ENCODE measurements at places on chromosomes 3 and 15.

GRCh38 chr3:52388933-52389332 is 56.0 kb downstream of the SEMA3G start:
- DNase-seq, result peak; percentile 12

- DNase-seq, result no peak
Measured at GRCh38 chr3:88267-88666, 108.3 kb upstream of the CHL1 start.

GRCh38 chr3:42229942-42230688 is 35.9 kb downstream of the CCK start:
- peak; percentile 60 for DNase-seq

DNA sequence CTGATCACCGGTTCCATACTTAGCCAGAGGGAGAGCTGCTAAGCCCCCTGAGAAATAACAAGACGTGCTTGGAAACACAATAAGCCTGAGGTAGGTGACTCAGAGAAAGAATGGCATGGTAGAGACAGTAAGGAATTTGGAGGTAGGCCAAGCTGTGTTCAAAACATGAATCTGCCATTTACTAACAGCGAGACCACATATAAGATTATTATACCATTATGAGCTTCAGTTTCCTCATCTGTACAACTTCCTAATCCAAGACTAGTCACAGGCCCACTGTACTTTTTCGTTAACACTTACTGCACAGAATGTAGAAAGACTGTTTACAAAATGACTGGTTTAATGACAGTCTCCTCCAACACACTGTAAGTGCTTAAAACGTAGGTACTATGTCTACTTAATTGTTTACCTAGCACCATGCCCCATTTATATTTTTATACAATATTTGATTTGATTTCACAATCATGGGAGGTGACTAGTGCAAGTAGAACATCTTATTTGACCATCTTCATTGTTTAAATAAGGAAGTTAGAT is 25.7 kb downstream of the ATOSA start:
- DNase-seq, result no peak

- DNase-seq, result peak; percentile 77
Measured at GRCh38 chr3:172341482-172342059, 106.7 kb downstream of the GHSR start.

DNA sequence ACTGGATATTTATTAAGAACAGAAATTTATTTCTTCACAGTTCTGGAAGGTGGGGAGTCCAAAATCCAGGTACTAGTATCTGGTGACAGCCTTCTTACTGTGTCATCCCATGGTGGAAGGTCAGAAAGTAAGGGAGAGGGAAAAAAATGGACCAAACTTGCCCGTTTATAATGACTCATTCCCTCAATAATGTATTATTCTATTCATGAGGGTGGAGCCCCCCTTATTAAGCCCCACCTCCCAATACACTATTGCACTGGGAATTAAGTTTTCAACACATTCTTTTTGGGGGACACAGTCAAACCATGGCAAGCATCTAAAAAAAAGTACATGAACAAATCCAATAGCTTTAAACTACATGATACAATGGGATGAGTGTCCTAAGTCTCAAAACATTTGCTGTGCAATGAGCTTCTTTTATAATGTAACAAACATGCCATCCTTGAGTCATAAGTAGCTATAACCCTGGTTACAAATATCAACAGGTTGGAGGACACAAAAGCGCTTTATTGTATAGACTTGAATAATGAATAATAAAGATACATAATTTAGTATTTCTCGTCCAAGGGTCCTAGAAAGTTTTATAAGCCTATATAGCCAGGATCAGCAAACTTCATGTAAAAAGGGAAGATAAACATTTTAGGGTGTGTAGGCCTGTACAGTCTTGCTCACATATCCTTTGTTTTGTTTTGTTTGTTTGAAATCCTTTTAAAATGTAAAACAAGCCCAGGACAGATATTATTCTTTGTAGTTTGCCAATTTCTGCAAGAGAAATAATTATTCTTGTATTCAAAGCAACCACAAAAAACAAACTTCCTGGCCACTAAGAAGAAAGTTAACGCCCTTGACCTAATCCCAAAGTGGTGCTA is 160.6 kb upstream of the RAP2B start:
- DNase-seq, result no peak

DNA sequence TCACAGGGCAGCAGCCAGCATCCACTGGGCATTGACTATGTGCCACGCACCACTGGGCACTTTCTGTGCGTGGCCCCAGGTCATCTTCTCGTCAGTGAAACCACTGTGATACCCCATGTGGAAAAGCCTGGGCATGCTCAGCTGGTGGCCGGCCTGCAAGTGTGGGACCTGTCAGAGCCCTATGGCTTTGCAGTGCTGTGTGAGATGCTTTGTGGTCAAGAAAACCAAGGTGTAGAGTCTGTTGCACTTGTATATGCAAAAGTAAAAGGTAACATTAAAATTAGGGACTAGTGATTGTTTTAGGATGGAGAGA is 69.5 kb downstream of the PGPEP1L start:
- no peak for DNase-seq

DNA sequence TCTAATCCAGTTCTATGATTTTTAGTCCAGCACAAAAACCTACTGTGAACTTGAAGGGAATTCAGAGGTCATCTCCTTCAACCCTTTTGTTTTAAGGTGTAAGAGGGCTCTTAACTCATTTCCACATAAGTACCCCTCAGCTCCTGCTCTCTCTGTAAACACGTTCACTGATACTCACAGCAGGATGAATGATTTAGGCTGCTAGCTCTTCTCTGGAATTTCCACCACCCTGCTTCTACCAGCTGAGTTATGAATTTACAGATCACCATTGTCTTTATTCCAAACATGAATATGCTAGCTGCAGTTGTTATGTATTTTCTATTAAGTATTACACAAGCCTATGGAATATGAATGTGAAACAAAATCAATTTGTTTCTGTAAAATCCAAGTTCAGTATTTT is 101.3 kb upstream of the NANOGP8 start:
- DNase-seq, result no peak

DNA sequence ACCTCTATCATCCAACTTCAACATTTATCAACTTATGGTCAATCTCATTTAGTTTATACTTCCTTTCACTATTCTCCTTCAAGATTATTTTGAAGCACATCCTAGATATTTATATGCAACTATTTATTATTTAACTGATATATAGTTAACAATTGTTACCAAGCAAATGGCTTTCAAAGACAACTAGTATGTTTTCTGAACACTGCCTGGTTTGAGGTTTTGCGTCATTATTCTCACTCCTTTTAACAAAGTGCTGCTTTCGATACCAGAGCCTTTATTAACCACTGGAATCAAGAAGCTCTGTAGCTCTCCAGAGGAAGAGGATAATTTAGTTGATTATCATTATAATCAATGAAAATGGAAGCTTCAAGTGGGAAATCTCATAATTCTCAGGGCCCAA is 19.6 kb downstream of the ZIC1 start:
- no peak for DNase-seq

GRCh38 chr3:29171043-29171990 is 109.6 kb upstream of the RBMS3 start:
- no peak for DNase-seq

DNA sequence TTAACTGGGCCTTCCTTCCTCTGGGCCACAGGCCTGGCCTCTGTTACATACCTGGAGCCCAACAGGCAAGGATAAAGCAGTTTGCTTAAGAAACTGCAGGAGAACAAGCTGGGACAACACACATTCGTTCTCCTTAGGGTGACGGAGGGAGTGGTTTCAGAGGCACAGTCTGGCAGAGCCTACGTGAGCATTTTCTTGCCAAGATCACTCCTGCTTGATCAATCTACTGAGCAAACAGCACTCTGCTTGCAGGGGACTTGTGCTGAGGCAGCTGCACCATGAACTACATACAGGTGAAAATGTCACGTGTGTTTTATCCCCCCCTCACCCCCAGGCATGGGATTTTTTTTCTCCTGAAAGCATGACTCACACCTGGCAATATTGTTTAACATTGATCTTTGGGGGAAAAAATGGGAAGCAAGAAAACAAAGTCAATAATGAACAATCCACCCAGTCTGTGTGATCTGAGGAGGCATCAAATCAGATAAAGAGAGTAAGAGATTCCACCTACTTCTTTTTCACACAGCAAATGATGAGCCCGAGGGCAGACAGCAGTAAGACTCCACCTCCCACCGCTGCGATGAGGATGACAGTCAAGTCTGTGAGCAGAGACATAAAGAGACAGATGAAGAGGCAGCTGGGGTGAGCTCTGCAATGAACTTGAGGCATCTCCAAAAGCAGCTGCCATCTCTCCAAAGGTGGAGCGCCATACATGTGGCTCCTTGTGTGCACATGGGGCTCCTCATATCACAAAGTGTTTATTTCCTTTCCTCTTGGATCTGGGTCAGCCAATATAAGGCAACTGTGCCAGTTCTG is 57.4 kb downstream of the CDCP1 start:
- no peak for DNase-seq

DNA sequence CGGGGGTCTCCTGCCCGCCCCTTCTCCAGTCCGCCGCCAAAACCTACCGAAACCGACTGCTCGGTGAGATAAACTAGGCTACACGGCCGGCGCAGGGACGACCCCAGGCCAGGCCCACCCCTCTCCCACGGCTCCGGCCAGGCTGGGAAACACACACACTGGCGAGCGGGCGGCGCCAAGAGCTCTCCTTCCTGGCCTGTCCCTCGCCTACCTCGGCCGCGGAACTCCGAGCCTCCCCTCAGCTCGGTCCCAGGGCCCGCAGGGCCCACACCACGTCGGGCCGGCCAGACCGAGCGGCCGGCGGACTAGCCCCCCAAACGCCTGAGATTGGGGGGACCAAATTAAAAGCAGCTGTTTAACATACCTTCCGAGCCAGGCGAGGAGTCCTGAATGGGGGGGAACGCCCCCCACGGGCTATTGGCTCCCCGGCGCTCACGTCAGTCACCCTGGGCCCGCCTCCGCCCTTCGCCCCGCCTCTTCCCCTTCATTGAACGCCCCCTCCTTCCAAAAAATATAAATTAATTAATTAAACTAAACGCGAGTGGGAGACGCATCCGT is 4.0 kb upstream of the SIN3A start:
- DNase-seq, result peak; percentile 50

GRCh38 chr15:64566629-64567427 is 106.5 kb downstream of the ZNF609 start:
- no peak for DNase-seq

All from NCI-H524 (cell line).